ENCODE measurements at places on chromosomes 12 and 14.

GRCh38 chr14:75911883-75912282 is 69.9 kb downstream of the TGFB3 start:
- DNase-seq: no peak

DNA sequence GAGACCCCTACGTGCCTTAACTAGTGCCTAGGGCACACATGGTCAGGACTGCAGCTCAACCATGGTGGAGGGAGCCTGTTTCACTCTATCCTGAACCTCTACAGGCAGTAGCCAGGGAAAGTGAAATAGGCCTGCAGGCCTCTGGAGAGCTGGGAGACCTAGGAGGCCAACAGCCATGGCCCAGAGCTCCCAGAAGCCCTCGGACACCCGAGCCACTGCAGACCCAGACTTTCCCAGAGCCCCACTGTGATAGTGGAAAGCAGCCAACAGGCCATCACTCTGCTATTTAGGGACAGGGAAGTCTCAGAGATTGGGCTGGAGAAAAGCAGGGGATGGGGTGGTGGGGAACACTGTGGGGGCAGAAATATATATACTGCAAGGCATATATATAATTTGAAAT is 56.5 kb upstream of the ZFP36L1 start:
- DNase-seq: no peak

DNA sequence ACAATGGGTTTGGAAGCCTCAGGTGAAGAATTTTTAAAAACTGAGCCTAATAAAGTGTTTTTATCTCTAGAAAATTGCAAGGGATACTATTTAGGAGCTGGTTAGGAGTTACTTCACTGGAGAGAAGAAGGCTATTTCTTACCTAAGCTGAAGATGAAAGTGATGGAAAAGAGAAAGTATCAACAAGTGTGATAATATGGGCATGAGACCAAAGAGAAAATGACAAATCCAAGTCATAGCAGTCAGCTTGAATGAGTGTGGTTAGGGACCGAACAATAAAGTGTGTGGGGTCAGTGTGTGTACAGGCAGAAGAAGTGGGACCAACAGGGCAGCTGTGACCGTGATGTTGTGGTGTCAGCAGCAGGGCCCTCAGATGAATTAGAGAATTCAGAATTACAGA is 24.2 kb upstream of the ADAMTS20 start:
- no peak for DNase-seq

- DNase-seq: no peak
These were observed 1.7 kb downstream of the ANGEL1 start for GRCh38 chr14:76810953-76811400.

GRCh38 chr12:132724506-132725241 is 14.0 kb downstream of the PGAM5 start:
- peak; percentile 20 for DNase-seq
